ENCODE measurements at places on chromosomes 5 and 9. TPM values are rescaled to one million over a fixed set of nuclear protein-coding genes. Genes with fewer than 3 reads are reported as not detected.

Gene N4BP3
- 37.9 TPM for total RNA-seq

Gene RELL2
- 4.6 TPM for total RNA-seq

Gene TEX48
- not detected for total RNA-seq

Gene FSD1L
- total RNA-seq = 3.6 TPM

Gene RASA1
- 47.4 TPM for total RNA-seq

Gene KLF4
- total RNA-seq = 1.2 TPM

Gene GPR151
- total RNA-seq = not detected

Gene LHFPL2
- 46.7 TPM for total RNA-seq

Gene SLC1A3
- total RNA-seq = not detected

Gene FBP2
- not detected for total RNA-seq

Gene ARHGEF28
- 154 TPM for total RNA-seq

Gene PCA3
- 0.29 TPM for total RNA-seq

Gene SOHLH1
- not detected for total RNA-seq

Gene BARHL1
- not detected for total RNA-seq

Gene TXNDC8
- not detected for total RNA-seq

Gene INSL6
- not detected for total RNA-seq

Gene SLF1
- 4.9 TPM for total RNA-seq

Gene CSNK1A1
- 423 TPM for total RNA-seq

Gene GOLPH3
- 62.5 TPM for total RNA-seq

Gene SLC34A1
- total RNA-seq = not detected

Gene SV2C
- not detected for total RNA-seq

Gene GDNF
- total RNA-seq = not detected

Gene WNT8A
- total RNA-seq = under 0.01 TPM

Gene C5
- total RNA-seq = 0.86 TPM

Gene FOXD1
- under 0.01 TPM for total RNA-seq

Data from vein endothelial cell (primary cell).